ENCODE measurements at places on chromosomes 11 and 22.
A peak's percentile ranks its signal among the peaks of the same experiment; 100 is the strongest.

- peak; percentile 68 for DNase-seq
Observed at GRCh38 chr11:118437208-118438125, 1.2 kb downstream of the KMT2A start.

GRCh38 chr11:2569731-2570210 lies 125.0 kb downstream of the KCNQ1 start:
- no peak for DNase-seq

- no peak for DNase-seq
Observed at GRCh38 chr11:82557274-82557673, 176.4 kb downstream of the FAM181B start.

DNA sequence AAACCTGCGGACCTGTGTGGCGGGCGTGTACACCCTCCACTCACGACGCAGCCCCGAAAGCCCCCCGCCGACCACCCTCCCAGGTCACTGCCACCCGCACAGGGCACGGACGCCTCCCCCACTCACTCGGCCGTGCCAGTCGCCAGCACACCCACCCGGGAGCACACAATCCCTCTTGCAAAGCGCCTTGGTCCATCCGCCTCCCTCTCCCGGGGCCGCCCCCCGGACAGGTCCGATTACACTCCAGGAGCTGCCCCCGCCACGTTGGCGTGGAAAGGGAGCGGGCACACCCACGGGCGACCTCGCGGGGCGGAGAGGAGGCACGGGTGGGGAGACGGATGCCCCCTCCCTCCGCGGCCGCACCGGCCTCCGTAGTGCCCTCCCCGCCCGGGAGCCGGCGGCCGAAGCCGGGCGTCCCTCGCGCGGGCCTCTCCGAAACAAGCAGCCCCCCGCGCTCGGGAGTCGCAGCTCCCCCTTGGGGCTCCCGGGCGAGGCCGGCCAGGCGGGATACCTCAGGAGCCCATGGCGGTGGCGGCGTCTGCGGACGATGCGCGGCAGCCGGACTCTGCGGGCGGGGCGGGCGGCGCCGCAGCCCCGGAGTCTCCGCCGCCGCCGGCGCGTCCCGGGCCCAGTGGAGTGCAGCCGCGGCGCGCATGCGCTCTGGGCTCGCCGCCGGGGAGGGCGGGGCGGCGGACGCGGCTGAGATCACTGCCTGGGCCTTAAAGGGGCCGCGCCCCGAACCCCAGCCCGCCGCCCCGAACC lies at the start of gene TMEM184B:
TSS of gene TMEM184B (minus strand) at position 638 of the 762 bp plus-strand sequence. CDS start 25,049 bp downstream, outside the sequence.
- peak; percentile 100 for DNase-seq

- no peak for DNase-seq
Observed at GRCh38 chr11:24295360-24295759, 201.5 kb upstream of the LUZP2 start.

GRCh38 chr11:26734691-26735090 lies 12.8 kb upstream of the SLC5A12 start:
- DNase-seq: no peak

GRCh38 chr22:44691796-44692661 lies 10.0 kb upstream of the PRR5 start:
- DNase-seq: no peak

DNA sequence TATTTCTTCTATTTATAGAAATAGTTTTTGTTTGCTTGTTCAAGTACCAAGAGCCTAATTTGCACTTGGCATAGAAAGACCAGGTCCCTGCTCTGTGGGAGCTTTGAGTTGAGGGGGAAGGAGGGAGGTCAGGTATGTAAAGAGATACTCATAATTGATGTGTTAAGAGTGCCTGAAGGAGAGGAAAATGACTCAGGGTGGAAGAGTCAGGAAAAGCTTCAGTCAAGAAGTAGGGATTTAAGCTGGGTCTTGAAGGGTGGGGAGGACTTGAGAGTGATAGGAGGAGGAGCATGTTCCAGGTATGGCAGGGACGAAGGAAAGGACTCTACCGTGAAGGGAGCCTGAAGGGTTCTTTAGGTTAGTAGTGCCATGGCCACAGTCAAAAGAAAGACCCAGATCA lies 9.0 kb downstream of the RBX1 start:
- DNase-seq: no peak

DNA sequence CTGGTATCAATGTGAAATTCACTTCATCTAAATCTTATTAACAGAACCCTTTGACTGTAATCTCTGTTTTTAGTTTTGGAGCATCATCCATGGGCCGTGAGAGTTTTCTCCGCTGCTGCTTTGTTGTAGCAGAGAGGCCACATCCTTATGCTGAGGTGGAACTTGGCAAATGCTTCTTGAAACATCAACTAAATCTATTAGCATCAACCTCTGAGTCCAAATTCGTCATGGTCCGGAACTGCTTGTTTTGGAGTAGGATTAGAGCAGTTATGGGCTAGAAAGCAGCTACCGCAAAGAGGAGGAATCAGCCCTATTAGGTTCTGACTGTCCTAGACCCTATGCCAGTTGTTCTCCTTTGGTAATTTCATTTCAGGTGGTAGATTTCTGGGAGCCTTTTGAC lies 117.7 kb downstream of the PGR start:
- DNase-seq: no peak

GRCh38 chr11:116072601-116073410 lies 568.6 kb upstream of the CADM1 start:
- peak; percentile 70 for DNase-seq

DNA sequence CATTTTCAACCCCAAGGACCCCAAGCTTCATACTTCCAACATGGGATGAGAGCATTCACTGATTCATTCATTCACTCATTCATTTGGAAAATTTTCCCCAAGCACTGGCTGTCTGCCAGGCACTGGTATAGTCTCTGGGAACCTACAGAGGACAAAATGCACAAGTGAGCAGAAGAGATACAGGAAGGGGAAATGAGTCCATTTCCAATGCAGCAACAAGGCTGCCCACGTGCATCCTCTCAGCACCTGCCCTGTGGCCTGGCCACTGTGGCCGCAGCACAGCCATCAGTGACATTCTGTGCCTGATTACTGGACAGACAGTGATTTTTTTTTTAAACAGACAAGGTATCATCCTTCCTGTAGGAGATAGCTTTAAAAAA lies 96.0 kb upstream of the PITPNB start:
- DNase-seq: no peak

DNA sequence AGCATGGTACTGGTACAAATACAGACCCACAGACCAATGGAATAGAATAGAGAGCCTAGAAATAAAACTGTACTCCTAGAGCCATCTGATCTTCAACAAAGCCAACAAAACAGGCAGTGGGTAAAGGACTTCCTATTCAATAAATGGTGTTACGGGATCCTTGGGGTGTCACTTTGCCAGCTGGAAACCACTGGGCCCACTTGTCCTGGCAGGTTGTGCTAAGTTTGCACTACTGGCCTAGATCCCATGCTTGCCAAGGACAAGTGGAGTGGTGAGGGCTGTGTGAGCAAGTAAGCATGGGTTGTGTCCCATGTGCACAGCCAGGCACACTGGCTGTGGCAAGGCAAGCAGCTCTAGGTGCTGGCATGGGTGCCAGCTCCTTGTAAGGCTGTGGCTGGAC lies 8.8 kb upstream of the ISX start:
- no peak for DNase-seq

DNA sequence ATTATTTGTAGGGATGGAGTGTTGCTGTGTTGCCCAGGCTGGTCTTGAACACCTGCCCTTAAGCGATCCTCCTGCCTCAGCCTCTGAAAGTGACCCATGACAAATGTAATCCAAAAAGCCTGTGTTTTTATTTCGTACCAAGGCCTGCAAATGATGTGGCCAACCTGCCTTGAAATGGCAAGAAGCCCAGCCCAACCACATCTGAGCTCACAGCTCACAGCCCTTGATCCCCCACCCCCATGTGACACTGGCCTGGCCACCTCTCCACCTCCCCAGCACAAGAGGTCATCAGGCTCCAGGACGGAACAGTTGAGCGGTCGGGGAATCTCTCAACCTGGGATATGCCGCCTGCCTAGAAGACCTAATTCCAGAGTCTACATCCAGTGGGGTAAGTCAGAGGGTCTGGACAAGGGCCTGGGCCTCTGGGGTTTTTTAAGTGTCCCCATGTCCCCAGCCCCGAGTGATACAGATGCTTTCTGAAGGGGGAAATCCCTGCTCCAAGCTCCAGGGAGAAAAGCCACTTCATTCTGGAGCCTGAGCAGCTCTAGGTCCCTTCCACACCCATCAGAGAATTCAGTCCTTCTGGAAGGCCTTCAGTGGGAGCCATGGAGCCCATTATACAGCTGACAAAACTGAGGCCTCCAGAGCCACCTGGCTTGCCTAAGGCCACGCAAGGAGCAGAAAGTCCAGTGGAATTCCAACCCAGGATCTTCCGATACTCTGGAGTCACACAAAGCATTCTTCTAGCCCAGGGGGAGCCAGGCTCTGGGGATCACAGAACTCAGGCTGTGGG lies 70.7 kb downstream of the MN1 start:
- DNase-seq: no peak

GRCh38 chr11:44304091-44305025 lies 5.6 kb downstream of the ALX4 start:
- DNase-seq: peak; percentile 80

DNA sequence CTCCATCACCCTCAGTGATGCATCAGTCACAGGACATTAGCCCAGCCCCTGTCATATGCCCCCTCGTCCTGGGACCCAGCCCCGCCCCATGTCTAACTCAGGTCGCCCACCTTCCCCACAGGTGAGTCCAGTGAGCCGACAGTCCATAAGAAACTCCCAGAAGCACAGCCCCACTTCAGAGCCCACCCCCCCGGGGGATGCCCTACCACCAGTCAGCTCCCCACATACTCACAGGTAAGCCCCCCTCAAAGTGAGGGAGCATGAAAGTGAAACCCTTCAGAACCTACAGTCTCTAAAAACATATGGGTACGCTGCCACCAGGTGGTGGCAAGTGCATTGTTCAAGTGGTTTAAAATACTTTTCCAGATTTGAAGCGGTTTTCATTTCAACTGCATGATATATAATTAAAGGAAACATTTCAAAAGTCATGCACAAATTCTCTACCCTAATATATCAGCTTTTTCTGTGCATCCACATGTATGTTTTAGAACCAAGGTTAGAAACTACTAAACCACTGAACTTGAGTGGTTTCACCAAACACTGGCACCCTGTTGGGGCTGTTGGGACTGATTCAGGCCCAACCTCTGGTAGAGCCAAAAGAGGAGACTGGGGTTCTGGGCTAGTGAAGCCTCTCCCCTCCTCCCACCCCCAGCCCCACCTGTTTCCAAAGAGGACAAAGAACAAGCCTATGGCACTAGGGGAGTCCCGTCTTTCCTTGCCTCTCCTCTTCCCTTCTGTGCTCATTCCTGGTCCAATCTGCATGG lies 17.3 kb downstream of the EPS8L2 start:
- peak; percentile 48 for DNase-seq

DNA sequence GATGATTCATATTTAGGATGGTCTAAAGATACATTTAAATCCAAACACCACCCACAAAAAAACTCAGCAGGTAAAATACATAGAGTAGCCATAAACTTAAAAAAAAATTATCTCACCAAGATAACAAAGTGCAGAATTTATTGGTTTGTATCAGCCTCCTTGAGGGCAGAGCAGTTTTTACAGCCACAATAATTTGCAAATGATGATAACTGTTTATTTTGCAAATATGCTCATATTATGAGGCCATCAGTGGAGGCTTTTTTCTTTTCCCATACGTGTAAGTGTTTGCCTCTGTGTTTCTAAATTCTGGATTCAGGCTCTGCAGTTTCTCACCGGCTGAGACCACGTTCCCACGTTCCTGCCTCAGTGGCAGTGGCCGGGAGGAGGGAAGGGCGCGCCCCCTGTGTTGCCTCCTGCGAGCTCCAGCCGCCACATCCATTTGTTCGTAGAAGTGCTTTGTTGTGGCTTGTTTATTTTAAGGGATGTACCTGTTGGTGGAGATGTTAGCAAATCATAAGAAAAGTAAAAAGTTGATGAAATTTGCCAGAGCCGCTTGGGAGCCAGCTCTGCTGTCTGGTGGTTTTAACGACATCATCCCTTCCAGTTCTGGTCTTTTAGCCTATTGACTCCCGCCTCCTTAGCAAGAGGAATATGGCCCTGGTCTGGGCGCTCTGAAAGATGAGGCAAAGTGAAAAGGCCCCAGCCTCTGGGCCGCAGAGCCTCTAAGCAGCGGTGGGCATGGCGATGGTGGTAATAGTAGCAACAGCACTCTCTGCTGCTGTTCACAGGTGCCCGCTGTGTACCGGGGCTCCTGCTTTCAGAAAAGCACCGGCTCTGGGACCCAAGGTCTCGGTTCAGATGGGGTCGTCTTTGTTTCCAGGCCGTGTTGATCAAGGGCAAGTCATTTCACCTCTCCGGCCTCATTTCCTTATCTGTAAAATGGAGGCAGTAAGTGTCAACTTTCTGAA lies 66.7 kb upstream of the PPARA start:
- DNase-seq: no peak

- DNase-seq: no peak
Observed at GRCh38 chr11:59705294-59705693, 8.4 kb downstream of the OR10V1 start.

DNA sequence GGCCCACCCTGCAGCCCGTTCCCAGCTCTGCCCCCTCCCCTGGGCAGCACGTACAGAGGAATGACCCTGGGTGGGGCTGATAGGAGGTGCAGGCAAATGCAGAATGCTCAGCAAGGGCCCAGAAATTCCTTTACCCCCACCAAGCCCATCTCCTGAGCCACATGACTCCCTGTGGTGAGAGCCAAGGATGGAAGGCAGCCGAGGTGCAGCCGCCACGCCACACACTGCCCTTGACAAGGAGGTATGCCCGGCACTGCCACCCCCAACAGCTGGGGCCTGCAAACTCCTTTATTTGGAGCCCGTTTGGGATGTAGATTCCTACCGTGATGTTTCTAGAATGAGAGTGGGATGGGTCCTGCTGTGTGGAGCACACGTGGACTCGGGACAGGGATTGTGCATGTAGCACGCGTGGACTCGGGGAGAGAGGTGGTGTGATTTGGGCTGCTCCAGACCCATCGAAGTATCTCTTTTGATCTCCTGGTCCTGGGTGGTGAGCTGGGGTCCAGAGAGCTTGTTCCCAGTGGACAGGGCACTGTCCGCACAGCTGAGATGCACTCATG lies 12.9 kb downstream of the GTSE1 start:
- no peak for DNase-seq

DNA sequence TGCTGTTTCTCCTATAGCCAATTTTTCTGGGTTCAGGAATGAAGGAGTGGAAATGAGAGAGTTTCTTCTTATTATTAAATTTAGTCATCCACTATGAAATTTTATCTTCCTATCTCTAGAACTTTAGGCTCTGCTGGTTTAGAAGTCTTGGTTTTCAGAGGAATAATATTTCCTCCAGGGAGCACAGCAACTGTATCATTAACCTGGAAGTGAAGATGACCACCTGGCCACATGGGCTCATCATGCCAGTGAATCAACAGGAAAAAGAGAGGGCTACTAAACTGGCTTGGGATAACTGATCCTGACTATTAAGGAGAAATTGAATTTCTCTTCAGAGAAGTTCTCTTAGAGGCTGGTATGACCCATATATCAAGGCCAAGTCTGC lies 44.4 kb downstream of the ADM start:
- no peak for DNase-seq
